ENCODE measurements at places on chromosomes 4 and X.
A peak's percentile ranks its signal among the peaks of the same experiment; 100 is the strongest.

DNA sequence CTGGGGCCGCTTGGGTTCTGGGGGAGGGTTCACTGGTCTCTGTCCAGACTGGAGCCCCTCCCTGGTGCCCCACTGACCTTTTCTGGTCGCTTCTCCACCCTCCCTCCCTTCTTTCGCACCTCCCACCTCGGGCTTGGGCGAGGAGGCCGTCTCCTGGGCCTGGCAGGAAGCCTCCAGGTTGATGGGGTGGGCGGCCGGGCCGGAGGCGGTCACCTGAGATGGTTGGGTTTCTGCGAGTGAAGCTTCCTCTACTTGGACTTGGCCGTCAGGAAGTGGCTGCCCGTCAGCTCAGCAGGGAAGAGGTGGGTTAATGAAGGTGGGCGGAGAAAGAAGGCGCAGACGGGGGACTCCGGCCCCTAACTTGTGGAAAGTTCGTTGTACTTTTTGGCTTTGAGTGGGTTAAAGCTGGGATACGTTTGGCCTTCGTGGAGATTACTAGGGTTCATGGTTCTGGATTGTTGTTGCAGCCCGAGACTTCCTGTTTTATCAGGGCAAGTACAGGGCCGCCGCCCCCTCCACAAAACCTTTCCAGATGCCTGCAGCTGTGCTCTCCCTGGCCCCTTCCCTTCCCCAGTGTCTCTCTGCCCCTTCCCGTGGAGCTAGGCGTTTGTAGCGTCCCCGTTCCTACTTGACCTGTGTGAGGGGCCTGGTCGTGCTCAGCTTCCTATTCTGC lies 1.2 kb downstream of the AKAP17A start:
- DNase-seq: no peak

DNA sequence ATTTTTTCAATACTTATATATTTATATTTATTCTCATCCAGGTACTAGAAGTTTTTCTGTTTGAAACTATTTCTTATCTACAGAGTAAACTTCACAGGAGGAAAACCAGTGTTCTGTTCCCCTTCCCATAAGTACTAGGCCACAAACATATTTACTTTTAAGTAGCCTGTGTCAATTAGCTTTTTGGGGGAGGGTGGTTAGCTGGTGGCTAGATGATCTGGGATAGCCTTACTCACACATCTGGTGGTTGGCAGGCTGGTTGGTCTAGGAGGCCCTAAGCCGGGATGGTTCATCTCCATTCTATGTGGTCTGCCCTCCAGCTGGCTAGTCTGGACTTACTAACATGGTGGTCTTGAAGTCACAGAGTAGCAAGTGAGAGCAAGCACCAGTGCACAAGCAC lies 6.2 kb downstream of the JADE3 start:
- DNase-seq: no peak

DNA sequence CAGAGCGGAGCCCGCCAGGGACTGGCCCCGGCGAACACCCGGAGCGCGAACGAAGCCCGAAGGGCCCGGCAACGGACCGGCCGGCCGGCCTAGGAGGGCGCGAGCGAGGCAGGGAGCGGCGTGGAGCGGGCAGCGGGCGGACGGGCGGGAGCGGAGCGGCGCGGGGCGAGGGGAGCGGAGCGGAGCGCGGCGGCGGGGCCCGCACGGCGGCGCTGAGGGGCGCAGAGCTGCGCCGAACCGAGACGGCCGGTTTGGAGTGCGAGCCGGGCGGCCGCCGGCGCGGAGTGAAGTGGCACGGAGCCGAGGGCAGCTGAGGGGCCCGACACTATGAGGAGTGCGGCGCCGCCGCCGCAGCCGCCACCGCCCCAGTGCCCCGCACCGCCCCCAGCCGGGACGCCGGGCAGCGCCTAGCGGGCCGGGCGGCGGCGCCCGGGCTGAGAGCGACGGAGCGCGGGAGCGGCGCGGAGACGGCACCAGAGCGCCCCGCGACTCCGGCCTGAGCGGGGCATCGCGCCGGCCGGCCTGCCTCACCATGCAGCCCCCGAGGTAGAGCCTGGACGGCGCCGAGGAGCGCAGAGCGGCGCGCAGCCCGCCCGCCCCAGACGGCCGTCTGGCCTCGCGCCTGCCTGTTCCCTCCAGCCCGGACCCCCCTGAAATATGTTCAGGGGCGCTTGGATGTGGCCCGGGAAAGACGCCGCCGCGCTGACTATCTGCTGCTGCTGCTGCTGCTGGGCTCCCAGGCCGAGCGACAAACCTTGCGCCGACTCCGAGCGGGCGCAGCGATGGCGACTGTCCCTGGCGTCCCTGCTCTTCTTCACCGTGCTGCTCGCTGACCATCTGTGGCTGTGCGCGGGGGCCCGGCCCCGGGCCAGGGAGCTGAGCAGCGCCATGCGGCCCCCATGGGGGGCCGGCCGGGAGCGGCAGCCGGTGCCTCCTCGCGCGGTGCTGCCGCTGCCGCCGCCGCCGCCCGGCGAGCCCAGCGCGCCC lies 793 bp downstream of the NALF2 start:
- DNase-seq: no peak

DNA sequence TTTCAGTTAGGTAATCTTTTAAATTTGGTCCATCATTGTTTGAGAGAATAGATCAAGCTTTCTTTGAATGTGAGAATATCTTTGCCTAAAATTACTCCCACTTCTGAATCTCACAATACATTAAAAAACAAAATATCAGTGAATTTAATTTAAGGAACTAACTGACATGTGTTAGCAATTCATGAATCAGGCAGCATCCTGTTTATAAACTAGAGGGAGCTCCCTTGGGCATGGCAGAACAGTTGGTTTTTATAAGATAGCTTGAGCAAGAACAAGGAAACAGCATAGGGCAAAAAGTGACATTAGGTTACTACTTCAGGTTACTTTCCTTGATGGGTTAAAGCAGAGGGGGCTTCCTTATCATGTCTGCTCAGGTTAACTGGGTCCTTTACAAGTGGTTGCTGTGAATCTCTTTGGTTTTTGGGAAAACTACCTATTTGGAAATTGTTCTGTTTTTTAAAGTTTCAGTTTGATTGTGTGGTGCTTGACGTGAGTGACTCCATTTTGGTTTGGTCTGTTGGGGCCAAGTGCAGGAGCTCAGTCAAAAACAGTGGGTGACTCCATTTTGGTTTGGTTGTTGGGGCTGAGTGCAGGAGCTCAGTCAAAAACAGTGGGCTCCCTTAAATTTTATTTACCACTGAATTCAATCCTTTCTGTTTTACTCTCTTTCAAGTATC lies 68.0 kb downstream of the PPEF2 start:
- no peak for DNase-seq

- DNase-seq: peak; percentile 24
Observed at GRCh38 chrX:31609130-31609529, 537.3 kb upstream of the FTHL17 start.

GRCh38 chr4:134422776-134423175 lies 221.2 kb upstream of the PABPC4L start:
- no peak for DNase-seq

DNA sequence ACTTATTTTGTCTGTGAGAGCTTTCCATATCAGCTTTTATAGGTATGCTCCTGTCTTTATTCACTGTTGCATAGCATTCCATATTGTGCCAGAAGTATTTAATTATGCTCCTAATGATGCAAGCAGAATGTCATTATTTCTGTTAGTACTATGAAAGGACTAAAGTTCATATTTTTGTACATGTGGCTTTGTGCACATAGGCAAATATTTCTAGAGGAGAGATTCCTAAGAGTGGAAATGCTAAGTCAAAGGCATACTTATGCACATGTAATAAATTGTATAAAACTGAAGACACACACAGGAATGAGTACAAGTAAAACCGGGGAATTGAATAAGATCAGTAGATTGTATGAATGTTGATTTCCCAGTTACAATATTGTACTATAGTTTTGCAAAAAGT lies 1.9 kb upstream of the ASB9 start:
- DNase-seq: no peak

- DNase-seq: no peak
Observed at GRCh38 chr4:7319024-7319423, 115.7 kb downstream of the PSAPL1 start.

GRCh38 chr4:128707864-128708263 lies 101.6 kb upstream of the JADE1 start:
- DNase-seq: peak; percentile 30

- DNase-seq: no peak
Observed at GRCh38 chr4:89283226-89284009, 24.2 kb downstream of the GPRIN3 start.

Data from GM04503 (cell line).